ENCODE measurements at places on chromosomes 1 and 21.

DNA sequence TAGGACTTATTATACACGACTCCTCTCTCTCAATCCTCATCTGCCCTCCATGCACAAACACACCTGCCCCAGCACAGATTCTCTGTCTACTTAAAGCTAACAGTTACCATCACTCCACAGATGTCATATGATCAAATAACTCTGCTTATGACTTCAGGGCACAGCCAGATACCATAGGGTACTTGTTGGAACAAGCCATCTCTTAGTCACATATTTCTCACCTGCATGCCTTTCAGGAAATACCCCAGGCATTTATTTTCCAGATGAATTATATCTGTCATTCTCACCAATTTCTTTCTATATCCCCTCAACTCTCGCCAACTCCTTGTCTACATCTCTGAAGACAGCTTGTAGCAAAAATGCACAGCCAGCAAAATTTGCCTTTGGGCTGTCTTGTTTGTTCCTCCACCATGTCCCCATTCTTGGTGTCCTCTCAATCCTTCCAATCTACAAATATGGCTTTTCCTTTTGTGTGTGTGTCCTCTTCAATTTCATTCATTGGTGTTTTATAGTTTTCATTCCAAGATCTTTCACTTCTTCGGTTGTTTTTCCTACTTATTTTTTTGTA is 353.9 kb upstream of the CAMK1G start:
- no peak for DNase-seq

DNA sequence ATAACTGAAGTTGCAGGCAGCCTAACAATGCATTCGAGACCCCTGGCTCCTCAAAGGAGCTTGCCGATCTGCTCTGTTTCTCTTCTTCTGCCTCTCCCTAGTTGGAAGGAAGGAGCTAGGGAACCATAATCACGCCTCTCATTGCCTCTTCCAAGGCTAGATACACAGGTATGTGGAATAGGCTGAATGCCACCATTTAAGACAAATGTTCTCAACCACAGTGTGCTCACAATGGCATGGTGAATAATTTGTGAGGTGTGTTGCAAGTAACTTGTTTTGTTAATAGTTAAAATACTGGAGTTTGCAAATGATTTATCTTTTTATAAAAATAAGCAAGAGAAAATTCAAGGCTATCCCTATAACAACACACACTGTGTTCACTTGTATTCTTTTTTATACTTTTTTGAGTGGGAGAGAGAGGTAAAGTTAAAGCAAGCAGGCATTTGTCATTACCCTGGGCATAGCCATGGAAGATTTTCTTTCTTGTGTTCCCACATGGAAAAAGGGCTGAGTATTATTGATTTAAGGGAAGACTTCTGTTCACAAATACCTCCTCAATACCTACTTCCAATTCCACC is 45.4 kb upstream of the SYT6 start:
- no peak for DNase-seq

DNA sequence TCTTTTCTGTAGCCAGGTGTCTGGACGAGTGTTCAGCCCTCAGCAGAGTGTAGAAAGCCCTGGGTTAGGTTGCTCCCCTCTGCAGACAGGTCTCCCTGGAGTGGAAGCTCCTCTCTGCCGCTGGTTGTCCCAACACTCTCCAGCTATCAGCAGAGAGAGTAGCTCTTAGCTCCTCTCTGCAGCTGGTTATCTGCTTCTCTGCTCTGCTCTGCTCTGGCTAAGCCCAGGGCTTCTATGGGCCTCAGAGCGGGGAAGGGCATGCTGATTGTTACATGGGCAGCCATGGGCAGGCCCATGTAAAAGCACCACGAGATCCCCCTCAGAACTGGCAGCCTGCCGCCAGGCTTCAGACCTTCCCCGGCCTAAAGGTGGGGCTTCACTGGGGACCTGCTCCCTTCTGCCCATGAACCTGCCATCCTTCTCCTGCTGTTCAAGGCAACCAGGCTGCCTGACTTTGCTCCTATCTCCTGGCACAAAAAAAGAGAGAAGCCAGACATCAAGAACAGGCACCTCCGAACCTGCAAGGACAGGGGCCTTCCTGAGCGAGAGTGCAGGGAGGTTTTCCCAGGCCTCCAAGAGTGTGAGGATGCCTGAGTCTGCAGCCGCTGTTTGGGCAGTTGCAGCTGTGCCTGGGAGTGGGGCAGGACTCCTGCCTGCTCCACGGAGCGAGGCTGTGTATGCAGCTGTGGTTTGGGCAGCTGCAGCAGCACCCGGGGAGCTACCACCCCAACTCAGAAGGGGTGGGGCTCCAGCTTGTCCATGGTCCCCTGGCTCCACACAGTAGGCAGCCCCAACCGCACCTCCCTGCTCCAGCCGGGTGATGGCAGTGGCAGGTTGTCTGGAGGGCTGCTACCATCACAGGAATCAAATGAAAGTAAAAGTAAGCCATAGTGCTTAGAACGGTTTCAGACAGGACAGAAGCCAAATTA is 973.7 kb downstream of the LTN1 start:
- peak; percentile 62 for DNase-seq

- DNase-seq: no peak
These were observed 12.1 kb downstream of the NBPF3 start for GRCh38 chr1:21451981-21452411.

DNA sequence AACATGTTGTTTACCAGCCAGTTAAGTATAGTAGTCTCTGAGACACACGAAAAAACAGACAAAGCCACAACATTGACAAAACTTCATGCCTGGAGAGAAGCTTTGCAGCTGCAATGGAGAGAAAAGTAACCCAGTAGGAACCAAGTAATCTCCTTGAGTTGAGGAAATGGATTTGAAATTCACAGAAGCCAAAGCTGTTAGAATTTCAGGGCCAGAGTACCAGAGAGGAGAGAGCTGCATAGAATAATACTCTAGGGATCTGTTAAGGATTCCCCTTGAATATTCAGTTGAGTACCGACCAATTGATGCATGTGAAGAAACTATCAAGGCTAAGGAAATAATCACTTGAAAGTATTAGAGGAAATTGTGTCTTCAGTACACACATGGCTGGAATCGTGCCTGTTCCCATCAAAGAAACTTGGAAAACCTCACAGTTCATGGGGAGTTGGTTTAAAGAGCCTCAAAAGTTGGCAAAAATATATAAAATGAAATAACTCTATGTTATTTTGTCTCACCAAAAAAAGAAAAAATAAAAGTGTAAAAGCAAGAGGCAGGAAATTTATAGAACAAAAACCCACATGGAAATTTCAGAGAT is 324.0 kb upstream of the NEGR1 start:
- DNase-seq: no peak

- no peak for DNase-seq
These were observed 41.9 kb downstream of the LPGAT1 start for GRCh38 chr1:211788626-211789025.

GRCh38 chr1:59258412-59259032 is 38.4 kb upstream of the FGGY start:
- DNase-seq: no peak

DNA sequence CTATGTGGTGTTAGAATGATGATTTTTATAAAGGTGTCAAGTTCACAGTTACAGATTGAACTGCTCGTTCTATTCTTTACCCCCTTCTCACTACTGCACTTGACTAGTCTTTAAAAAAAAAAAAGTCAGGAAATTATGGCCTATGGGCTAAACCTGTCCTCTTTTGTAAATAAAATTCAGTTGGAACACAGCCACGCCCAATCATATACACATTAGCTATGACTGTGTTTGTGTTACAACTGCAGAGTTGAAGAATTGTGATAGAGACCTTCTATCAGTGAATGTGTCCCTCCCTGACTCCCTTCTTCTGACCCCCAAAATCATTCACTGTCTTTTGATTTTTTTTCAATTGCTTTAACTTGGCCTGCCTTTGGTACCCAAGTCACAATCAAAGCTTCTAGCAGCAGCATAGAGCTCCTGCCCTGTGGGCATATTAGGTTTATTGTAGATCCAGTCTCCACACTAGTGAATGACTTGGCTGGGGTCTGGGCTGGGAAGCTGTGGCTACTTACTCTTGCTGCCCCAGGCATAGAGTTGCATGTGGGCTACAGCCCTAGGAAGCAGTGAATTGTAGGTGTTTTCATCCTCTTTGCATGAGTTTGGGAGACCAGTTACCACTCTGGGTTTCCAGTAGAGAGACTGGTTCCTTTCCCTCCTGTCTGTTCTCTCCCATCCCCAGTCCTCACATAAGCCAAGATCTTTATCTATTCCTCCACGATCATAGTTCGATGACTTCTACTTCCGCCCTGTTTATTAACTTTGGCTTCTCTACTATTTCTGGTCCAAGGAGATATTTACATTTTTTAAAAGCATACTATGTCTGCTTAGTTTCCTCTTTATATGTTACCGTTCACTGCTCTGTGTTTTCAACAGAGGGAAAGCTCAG is 249.9 kb downstream of the FMN2 start:
- DNase-seq: no peak

DNA sequence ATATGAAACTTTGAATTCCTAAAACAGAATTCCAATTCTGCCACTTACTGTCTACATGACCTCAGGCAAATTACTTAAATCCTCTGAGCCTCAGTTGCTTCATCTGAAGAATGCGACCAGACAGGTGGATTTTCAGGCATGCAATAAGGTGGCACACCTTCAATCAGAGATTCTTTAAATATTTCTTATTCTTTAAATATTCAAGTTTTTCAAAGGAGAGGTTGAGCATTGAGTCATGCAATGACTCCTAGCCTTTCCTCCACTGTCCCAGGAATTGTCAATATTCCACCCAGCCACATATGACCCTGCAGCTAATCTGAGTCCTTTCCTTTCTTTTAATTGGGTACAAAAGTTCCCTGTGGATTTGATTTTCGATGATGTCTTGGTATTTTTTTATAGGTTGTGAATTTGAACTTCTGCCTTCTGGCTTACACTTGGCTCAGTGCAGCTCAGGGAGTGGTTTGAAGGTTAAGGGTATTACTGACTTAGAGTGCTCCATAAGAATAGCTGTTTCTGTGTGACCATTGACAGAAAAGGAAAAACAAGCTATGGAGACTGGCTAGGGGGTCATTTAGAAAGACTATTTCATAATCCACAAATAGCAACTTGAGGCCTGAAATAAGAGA is 52.2 kb upstream of the PRDX6 start:
- DNase-seq: no peak

GRCh38 chr1:145963265-145964019 is 933 bp downstream of the ANKRD34A start:
- peak; percentile 74 for DNase-seq

GRCh38 chr1:81314513-81315233 is 486.1 kb upstream of the ADGRL2 start:
- no peak for DNase-seq

- DNase-seq: no peak
These were observed 20.4 kb upstream of the ACTRT2 start for GRCh38 chr1:3000671-3001470.

DNA sequence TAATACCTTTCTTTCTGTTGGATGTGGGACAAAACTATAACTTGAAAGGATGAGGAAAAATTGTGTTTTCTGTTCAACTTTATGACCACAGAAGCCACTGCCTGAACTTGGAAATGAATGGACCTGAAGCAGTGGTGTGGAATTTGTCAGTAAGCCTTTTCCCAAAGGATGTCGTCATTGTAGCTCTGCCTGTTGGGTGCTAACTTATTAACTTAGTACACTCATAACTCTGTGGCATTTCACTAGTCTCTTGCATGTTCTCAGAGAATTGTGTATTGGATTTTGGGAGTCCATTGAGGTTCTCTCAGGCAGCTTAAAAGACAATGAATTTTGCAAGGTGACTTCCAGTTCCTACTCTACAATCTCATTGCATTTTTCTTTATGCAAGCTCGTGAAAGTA is 49.6 kb downstream of the KCNK2 start:
- peak; percentile 91 for DNase-seq

- no peak for DNase-seq
These were observed 24.6 kb upstream of the COL9A2 start for GRCh38 chr1:40341491-40342380.

GRCh38 chr1:104189207-104189606 is 439.5 kb downstream of the AMY1C start:
- no peak for DNase-seq

DNA sequence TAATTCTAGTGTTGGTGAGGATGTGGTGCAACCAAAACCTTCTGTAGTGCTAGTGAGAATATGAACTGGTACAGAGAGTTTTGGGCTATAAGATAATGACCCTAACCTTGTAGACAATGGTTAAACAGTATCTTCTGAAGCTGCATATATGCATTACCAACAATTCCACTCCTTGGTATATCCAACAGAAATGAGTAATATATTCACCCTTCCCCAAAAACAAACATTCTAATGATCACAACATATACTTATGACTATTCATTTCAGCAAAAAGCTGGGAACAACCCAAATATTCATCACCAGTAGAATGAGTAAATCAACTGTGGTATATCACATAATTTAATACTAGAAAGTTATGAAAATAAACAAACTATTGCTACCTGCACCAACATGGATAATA is 39.6 kb upstream of the DPYD start:
- DNase-seq: no peak

GRCh38 chr1:41017141-41018017 is 4.1 kb downstream of the SLFNL1 start:
- DNase-seq: no peak

DNA sequence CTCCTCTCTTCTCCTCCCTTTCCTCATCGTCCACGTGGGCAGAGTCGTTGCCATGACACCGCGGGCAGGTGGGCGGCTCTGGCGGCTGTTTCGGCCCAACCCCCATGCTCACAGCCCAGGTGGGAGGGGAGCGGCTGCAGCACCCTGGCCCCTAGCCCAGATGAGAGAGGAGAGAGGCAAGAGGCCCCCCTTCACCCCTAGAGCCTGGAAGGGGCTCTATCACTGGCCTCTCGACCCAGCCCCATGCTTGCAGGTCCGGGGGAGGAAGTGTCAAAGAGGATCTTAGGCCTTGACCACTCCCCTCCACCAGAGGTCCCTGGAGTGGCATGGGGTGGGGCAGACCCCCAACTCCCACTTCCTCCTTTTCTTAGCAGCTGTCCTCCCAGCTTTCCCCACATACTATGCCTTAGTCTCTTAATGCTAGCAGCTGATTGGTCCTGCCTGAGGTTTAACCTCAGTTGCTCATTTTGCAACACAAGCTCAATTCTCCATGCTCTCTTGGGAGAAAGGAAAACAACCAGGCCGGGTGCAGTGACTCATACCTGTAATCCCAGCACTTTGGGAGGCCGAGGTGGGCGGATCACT is 10.4 kb downstream of the DLGAP3 start:
- no peak for DNase-seq

- no peak for DNase-seq
These were observed 228.5 kb downstream of the LRRC40 start for GRCh38 chr1:69976896-69977295.

- DNase-seq: no peak
These were observed 28.0 kb downstream of the TBX15 start for GRCh38 chr1:118960026-118960561.

GRCh38 chr1:173014160-173014559 is 36.6 kb downstream of the TNFSF18 start:
- DNase-seq: no peak

GRCh38 chr1:14926818-14927575 is 226.6 kb upstream of the TMEM51 start:
- DNase-seq: no peak

DNA sequence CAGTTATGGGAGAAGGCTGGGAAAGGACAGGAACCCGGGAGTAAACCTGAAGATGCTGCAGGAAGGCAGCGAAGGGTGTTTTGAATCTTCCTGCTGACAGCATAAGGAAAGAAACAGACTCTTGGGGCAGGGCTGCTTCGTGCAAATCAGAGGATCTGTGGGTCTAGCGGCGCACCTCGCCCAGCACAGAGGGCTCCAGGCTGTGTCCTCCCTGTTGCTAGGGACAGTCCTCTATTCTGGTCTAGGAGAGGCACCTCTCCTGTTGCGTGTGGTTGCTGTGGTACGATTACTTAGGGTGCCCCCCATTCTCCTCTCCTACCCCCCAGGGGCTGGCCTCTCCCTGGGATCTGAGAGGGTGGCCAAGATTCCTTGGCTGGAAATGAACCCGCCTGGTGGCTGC is 11.4 kb downstream of the C2CD2 start:
- no peak for DNase-seq
